ENCODE measurements at places on chromosomes 3 and 15. TPM values are rescaled to one million over a fixed set of nuclear protein-coding genes. Genes with fewer than 3 reads are reported as not detected.

The TAGLN3 gene
- total RNA-seq, result 0.37 TPM

The TRPC1 gene
- 0.76 TPM for total RNA-seq

The SLC2A2 gene
- total RNA-seq, result not detected

The PRKCD gene
- 93.3 TPM for total RNA-seq

The LRRC2 gene
- 1.5 TPM for total RNA-seq

The CHRM5 gene
- total RNA-seq, result not detected

The GP5 gene
- total RNA-seq, result not detected

The KCNH8 gene
- total RNA-seq, result 0.92 TPM

The CAPN3 gene
- total RNA-seq, result 13.8 TPM

The NDUFB4 gene
- total RNA-seq, result 180 TPM

DNA sequence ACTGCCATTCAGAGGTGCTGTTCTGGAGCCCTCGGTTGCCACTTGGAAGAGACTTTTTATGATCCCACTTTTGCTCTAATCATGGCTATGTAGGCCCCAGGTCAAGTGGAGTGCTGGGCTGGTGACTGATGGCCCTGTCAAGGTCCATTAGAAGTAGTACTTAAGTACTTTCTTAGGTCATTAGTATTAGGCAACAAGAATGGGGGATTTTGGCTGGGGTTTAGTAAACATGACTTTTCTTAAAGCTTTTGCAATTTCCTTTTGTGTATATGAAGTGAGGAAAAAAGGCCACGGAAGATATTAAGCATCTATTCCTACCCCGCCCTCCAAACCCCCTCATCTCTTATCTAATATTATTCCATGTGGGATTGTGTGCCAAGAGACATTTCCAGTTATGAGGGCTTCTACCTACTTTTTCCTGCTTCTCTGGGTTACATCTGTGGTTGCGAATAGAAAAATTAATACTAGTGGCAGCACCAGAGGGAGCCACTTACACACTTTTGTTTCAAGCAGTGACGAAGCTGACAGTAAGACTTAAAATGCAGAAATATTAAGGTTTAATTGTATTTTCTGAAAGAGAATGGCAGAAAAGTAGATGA, 13.9 kb downstream of the NLGN1 start:
- no peak for DNase-seq

DNA sequence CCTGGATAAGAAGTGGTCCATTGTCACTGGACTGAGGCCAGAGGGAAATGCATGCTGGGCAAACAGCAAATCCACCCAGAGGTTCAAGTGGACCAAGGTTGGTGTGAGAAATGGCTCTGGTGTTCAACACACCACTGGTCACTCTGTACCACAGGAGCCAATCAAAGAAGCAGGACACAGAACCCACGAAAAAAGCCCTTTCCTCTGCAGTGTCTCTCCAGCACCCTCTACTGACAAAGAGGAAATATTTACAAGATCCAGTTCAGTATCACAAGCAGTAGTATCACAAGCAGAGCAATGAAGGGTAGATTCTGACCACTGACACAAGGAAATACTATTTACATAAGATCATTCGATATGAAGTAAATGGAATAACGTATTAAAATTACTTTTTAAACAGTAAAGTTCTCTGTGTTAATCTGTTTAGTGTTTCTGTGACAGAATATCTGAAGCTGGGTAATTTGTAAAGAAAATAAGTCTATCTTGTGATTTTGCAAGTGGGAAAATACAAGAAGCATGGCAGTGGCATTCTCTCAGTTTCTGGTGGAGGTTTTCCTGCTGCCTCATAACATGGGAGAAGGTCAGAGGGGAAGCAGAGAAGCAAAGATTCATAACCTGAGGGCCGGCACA, 390.7 kb downstream of the EFHB start:
- DNase-seq, result no peak

DNA sequence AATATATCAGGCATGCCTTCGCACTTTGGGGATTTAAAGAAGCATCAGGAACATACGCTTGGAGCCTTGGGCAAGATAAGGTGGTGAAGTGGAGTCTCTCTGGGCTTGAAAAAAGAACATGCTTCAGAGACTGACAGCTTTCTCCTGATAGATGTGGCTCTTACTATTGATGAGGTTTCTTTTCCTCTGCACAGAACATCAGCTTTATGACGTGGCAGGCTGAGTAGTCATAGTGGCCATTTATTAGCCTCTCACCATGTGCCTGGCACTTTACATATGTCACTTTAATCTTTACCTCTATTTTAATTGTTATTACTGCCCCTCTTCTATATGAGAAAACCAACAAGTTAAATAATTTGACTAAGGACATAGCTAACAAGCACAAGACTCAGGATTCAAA, 19.0 kb upstream of the LRRC58 start:
- DNase-seq, result no peak

DNA sequence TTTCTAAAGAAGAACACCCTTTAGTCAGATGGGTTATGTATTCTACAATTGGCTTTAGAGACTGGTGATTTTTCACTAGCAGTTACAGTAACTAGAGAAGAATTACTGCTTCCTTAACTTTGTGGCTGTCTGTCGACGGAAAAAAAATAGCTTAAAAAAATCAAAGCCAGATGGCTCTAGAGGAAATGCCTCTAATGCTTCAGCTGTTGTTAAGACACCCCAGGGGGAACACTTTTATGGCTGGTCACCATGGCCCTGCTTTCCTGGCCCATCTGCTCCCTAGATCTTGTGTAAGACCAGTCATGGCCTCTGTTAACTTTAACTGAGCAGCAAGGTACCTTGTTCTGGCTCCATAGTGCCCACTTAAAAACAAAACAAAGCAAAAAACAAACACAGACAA, 198.6 kb upstream of the PLSCR5 start:
- no peak for DNase-seq

GRCh38 chr3:64888165-64888564, 200.4 kb upstream of the ADAMTS9 start:
- DNase-seq, result no peak

GRCh38 chr15:51133140-51133765, 38.5 kb upstream of the TNFAIP8L3 start:
- no peak for DNase-seq

GRCh38 chr3:13703071-13703470, 154.1 kb downstream of the FBLN2 start:
- DNase-seq, result no peak

DNA sequence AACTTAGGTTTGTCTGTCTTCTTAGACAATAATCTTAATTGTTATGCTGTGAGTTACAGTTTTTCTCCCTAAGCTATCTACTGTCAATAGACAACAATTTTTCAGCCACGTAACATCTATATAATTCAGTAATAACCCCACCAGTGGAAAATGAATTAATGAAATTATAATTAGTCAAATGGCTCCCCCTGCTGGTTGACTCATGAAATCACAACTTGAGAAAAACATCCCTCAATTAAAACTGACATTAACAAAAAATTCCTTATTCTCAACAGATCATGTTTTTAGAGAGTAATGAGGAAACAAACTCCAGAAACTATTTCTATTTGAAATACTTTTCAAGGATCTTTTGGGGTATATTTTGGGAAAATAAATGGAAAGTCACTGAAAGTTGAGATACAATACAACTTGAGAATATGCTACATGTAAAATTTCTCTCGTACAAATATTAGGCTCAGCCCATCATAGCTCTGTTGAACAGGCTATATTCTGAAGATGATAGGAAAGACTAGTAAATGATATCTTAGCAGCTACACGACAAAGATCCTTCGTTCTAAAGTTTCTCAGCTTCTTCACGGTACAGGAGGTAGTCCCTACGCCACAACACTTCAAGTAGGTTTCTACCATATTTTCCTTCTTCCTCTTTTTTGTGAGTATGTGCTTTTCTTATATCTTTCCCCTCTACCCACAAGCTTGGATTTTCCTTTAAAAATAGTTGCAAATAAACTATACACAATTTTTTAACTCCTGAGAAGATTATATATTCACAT, 20.7 kb downstream of the PPP1R2 start:
- no peak for DNase-seq

DNA sequence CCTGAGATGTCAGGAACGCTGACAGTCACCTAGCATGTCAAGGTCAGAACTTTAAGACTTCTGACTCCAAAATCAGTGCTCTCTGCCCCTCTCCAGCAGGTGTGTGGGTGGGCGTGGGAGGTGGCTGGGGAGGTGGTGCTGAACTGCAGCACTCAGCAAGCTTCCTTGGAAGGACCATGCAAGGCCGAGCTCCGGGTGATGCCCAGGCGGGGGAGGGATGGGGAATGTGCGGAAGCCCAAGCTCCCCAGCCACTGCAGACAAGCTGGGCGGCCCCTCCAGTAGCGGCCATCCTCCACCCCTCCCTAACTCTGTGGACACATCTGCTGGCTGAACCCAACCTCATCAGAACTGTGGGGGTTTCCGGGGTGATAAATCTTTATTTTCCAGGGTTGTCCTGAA, 296.6 kb downstream of the TLE3 start:
- no peak for DNase-seq

GRCh38 chr3:55641964-55642363, 154.9 kb upstream of the WNT5A start:
- no peak for DNase-seq

- no peak for DNase-seq
These were observed 818.6 kb downstream of the EPHA3 start for GRCh38 chr3:89925976-89926375.

DNA sequence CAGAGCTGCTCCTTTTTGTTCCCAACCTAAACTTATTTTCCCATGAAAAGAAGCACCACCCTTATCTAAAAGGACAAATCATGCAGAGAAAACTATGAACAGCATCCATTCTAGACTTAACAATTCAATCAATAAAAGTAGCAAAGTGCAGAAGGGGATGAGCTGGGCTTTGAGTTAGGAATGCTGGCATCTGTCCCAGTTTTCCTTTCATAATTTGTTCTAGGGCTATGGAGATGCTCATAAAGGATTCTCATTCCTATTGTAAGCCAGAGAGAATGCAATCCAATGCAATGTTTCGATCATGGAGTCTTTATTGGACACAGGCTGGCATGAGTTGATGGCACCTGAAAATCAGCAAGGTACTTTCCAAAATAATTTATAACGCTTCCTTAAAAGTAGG, 330.6 kb downstream of the VPS13C start:
- no peak for DNase-seq

GRCh38 chr15:76335307-76336253, 993 bp upstream of the ISL2 start:
- no peak for DNase-seq

DNA sequence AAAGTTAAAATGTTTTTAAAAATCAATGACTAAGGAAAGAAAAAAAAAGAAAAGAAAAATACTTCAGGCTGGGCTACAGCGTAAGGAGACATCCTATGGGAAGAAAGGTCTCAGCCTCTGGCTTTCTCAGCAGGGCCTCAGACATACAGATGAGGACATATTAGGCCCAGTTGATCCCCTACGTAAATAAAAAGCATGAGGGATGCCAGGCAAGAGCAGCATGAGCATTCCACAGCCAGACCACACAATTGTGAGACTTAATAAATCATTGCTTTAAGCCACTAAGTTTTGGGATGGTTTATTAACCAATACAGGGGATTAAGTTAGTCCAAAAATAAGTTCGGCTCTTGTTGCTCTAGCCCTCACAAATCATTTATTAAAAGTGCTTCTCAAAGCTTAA, 394.1 kb upstream of the NECTIN3 start:
- no peak for DNase-seq

GRCh38 chr15:83275412-83275811, 9.1 kb downstream of the BNC1 start:
- no peak for DNase-seq
